ENCODE measurements at places on chromosomes 4 and X.

GRCh38 chr4:94595880-94596483 is 144.2 kb downstream of the PDLIM5 start:
- H3K27me3 ChIP-seq = no peaks in the 10 kb centered on the region
- no peaks in the 10 kb centered on the region for H3K36me3 ChIP-seq
- H3K4me3 ChIP-seq = no peak overlapping the region
- no peak for DNase-seq
- H3K4me1 ChIP-seq = no peaks in the 10 kb centered on the region
- H3K27ac ChIP-seq = no peak overlapping the region

DNA sequence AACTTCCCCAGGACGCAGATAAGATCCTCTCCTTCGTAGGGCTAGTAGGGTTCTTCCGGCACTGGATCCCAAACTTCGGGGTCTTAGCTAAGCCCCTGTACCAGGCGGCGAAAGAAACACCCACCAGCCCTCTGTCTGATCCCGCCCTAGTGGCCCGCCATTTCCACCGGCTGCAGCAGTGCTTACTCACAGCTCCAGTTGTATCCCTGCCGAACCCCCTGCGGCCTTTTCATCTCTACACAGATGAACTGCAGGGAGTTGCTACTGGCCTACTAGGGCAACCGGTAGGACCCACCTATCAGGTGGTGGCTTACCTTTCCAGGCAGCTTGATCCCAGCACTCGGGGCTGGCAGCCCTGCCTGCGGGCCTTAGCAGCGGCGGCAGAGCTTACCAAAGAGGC is 961.2 kb downstream of the RPA4 start:
- H3K36me3 ChIP-seq = no peaks in the 10 kb centered on the region
- H3K4me1 ChIP-seq = no peaks in the 10 kb centered on the region
- H3K27ac ChIP-seq = no peak overlapping the region
- no peak for DNase-seq
- no peaks in the 10 kb centered on the region for H3K27me3 ChIP-seq

- H3K27me3 ChIP-seq = no peaks in the 10 kb centered on the region
- H3K36me3 ChIP-seq = no peaks in the 10 kb centered on the region
- H3K4me1 ChIP-seq = no peaks in the 10 kb centered on the region
These were observed 19.7 kb upstream of the EDNRA start for GRCh38 chr4:147461161-147461560.

- no peak overlapping the region for H3K27ac ChIP-seq
- H3K36me3 ChIP-seq = no peaks in the 10 kb centered on the region
- H3K4me3 ChIP-seq = no peak overlapping the region
- H3K4me1 ChIP-seq = no peaks in the 10 kb centered on the region
- DNase-seq = no peak
These were observed 124.2 kb upstream of the KCNIP4 start for GRCh38 chr4:22072726-22073125.

DNA sequence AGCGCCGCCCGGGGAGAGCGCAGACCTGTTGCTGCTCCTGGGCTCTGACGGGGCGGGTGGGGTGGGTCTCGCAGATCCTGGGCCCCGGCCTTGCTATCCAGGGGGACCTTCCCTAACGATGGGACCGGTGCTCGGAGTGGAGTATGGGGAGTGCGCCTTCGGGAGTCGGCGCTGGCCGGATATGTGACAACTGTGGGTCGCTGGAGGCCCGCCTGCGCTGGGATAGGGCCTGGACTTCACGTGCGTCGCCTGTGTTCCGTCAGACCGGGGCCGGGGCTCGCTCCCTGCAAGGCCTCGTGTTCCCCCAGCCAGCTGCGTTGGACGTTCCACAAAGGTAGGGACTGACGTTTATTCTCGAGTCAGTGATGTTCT is 1.3 kb downstream of the TBL1X start:
- H3K4me3 ChIP-seq = peak overlapping the region; percentile 62
- H3K27me3 ChIP-seq = no peaks in the 10 kb centered on the region
- no peak for DNase-seq
- H3K4me1 ChIP-seq = peaks cover 25% of the 10 kb centered on the region
- peaks cover 27% of the 10 kb centered on the region for H3K36me3 ChIP-seq

GRCh38 chr4:80710748-80711451 is 319.6 kb upstream of the BMP3 start:
- no peak overlapping the region for H3K4me3 ChIP-seq
- H3K36me3 ChIP-seq = no peaks in the 10 kb centered on the region
- H3K27me3 ChIP-seq = no peaks in the 10 kb centered on the region

DNA sequence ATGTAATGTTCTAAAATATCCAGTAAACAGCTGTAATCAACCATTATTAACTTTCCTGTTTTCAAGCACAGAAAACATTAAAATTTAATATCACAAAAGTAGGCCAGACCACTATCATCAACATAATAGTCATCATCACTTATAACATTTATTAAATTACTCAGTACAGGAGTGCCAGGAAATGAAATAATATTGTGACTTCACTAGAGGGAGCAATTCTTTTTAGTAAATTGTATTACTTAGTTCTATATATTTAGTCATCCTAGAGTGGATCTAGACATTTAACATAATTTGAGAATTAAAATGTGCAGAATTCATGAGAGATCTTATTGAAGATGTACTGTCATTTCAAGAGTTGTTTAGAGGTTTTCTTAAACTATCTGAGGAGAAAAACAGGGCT is 33.6 kb downstream of the PITX2 start:
- H3K4me1 ChIP-seq = no peaks in the 10 kb centered on the region
- H3K27me3 ChIP-seq = no peaks in the 10 kb centered on the region
- DNase-seq = no peak

GRCh38 chr4:38954727-38955126 is 77.5 kb downstream of the TMEM156 start:
- no peak overlapping the region for H3K27ac ChIP-seq
- DNase-seq = no peak
- peaks cover 1% of the 10 kb centered on the region for H3K4me1 ChIP-seq
- H3K27me3 ChIP-seq = peaks cover 33% of the 10 kb centered on the region

DNA sequence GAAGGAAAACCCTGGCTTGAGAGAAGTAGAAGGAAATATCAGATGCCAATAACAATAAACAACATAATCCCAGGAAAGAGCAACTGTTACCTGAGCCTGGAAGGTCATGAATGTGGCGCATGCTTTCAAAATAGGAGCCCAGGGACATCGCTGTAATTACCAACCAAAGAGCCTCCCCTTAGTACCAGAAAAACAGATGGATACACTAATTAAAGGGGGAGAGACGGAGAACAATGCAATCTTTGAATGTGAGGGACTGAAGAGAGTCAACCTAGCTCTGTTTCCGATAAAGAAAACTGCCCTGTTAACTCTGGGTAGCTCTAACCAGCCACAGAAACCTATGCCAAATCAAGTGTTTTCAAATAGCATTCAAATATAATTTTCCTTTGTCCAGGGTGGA is 161.4 kb downstream of the ENOX2 start:
- DNase-seq = no peak
- no peaks in the 10 kb centered on the region for H3K4me1 ChIP-seq
- no peaks in the 10 kb centered on the region for H3K27me3 ChIP-seq
- H3K27ac ChIP-seq = no peak overlapping the region
- H3K36me3 ChIP-seq = no peaks in the 10 kb centered on the region
- H3K4me3 ChIP-seq = no peak overlapping the region

GRCh38 chr4:26468283-26468949 is 21.9 kb downstream of the CCKAR start:
- no peak overlapping the region for H3K27ac ChIP-seq
- no peaks in the 10 kb centered on the region for H3K4me1 ChIP-seq
- H3K4me3 ChIP-seq = no peak overlapping the region
- H3K36me3 ChIP-seq = no peaks in the 10 kb centered on the region

DNA sequence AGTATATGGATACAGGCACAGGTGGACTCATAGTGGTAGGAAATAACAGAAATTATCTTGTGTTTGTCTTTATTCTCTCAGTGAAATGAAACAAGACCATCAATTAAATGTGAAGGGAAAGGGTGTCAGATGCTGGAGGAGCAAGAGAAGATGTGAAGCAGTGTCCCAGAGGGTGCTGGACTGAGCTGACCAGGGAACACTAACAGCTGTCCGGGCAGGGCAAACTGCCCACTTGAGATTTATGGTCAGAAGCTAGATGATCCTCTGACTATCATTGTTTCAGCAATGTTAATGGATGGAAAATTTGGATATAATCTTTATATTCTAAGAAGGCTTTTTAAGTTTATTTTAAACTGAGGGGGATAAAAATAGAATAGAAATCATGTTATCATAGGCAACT is 267.2 kb upstream of the SLC7A11 start:
- H3K36me3 ChIP-seq = no peaks in the 10 kb centered on the region
- no peak overlapping the region for H3K4me3 ChIP-seq
- no peaks in the 10 kb centered on the region for H3K4me1 ChIP-seq
- H3K27ac ChIP-seq = no peak overlapping the region
- DNase-seq = no peak

DNA sequence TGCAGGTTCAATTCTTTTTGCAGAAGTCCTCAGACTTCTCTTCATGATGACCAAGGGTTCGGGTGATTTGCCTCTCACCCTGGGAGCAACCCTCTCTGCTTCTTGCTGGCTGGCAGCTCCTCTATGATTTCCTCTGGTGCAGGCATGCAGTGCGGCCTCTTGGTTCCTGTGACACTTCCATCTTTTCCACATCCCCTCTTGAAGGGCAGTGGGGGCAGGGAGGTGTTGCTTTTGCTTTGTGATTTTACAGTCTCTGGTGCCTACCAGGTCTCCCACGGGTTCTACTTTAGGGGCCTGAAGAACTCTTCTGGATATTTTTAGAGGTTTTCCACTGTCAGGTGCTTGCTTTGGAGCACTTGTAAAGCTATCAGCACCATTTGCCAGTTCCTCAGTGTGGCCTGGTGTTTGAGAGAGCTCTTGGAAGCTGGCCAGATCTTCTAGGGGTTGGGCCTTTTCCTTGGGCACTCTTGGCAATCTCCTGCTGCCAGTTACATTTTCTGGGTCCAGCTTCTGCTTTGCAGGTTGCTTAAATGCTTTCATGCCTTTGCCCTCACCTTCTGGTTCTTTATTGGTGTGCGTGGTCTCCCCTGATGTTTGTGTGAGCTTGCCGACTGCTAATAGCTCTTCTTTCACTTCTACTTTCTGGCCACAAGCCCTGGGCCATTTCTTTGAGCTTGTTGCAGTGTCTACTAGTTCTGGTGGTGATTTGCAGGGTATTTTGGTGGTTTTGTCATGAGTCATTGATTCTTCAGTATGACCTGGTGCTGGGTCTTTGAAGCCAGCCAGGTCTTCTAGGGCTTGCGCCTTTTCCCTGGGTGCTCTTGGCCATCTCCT is 11.5 kb upstream of the CHST7 start:
- peak overlapping the region; percentile 14 for H3K4me3 ChIP-seq
- DNase-seq = no peak
- no peaks in the 10 kb centered on the region for H3K36me3 ChIP-seq
- H3K27ac ChIP-seq = peak overlapping the region; percentile 48

GRCh38 chr4:1589098-1589497 is 95.0 kb downstream of the FAM53A start:
- no peak overlapping the region for H3K4me3 ChIP-seq
- no peak overlapping the region for H3K27ac ChIP-seq
- no peak for DNase-seq
- H3K4me1 ChIP-seq = no peaks in the 10 kb centered on the region
- H3K36me3 ChIP-seq = no peaks in the 10 kb centered on the region

DNA sequence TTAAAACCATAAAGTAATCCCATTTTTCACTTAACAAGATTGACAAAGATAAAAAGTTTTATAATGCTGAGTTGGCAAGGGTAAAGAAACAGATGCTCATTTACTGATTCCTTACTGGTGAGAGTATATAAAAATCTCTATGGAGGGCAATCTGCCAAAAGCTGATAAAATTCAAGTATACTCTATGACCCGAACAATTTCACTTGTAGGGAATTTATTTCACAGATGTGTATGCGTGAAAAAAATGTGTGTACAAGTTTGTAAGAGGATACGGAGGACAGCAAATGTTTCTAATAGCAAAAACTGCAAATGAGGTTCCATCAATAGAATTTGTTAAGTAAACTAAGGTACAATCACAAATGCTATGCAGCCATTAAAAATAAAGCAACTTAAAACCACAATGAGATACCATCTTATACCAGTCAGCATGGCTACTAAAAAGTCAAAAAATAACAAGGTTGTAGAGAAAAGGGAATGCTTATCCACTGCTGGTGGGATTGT is 23.4 kb downstream of the DHX15 start:
- peaks cover 45% of the 10 kb centered on the region for H3K4me1 ChIP-seq
- H3K27me3 ChIP-seq = no peaks in the 10 kb centered on the region
- H3K27ac ChIP-seq = no peak overlapping the region
- DNase-seq = no peak
- H3K36me3 ChIP-seq = peaks cover 33% of the 10 kb centered on the region

DNA sequence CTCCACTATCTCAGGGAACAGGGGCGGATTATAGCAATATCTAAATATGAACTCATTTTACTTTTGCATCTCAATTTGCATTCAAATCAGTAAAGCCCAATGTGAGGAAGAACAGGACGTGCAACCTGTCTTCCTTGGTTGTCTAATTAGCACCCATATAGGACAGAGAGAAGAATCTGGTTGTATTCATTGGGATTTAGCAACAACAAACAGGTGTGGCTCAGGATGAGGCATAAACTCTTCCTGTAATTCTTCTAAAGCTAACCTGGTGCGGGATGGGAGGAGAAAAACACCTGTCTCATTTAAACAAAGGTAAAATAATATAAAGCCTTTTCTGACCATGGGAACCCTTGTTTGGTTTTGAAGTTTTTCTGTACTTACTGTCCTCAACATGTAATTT is 22.2 kb downstream of the TMPRSS11A start:
- H3K27ac ChIP-seq = no peak overlapping the region
- H3K27me3 ChIP-seq = no peaks in the 10 kb centered on the region
- H3K4me3 ChIP-seq = no peak overlapping the region
- H3K36me3 ChIP-seq = no peaks in the 10 kb centered on the region
- DNase-seq = no peak
- no peaks in the 10 kb centered on the region for H3K4me1 ChIP-seq

DNA sequence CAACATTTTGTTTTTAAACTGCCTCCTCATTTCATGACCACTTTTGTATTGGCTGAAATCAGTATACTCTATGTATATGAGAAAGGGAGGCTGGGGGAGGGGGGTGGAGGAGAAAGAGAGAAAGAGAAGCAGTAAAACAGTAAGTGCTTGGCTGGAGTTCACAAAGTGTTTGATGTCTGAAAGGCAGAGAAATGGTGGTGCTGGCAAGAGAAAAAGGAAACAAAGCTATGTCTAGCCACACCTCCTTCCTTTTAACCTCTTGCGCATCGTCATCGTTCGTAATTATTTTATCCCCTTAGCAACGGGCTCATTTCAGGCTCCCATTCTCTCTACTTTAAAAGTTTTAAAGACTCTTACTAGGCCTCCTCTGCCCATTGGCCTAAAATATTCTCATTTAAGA is 25.6 kb downstream of the RPA4 start:
- H3K36me3 ChIP-seq = no peaks in the 10 kb centered on the region
- no peak overlapping the region for H3K27ac ChIP-seq
- no peak for DNase-seq
- no peaks in the 10 kb centered on the region for H3K27me3 ChIP-seq
